Right kidney (tissue), 9 donors: ENCODE measurements at places on chromosomes 7 and 10.

GRCh38 chr7:155310425-155311114 lies 12.9 kb downstream of the INSIG1 start:
- DNase-seq = no peak

- DNase-seq = no peak
Observed at GRCh38 chr7:10537764-10538163, 435.9 kb upstream of the PHF14 start.

DNA sequence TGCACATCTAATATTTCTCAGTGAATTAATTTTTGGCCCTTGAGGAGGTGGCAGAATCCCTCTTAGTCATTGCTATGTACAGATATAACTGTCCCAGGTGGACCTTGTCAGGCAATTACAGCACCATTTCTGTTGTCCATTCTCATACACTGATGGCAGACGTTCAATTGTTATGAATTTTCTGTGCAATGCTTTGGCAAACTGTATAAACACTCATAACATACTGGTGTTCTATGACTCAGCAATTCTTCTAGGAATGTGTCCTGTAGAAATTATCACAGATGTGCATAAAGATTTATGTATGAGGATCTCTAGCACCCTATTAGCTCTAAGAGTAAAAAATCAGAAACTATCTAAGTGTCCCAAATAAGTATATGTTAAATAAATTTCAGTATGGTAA lies 80.8 kb downstream of the DNAJB9 start:
- no peak for DNase-seq

GRCh38 chr7:66524738-66525137 lies 103.9 kb upstream of the KCTD7 start:
- no peak for DNase-seq

DNA sequence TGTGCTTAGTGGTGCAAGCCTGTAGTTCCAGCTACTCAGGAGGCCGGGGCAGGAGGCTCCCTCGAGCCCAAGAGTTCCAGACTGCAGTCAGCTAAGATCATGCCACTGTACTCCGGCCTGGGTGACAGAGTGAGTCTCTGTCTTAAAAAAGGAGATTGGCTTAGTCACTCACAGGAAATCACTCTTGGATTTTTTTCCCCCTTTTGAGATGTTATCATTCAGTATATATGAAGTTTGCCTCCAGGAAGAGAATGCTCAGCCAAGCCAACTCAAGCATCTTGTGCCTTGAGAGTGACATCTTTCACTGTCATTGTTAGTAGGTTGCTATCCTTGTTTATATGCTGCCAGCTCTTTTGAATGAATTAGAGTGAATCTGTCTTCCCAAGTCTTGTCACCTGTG lies 28.0 kb downstream of the NIPSNAP2 start:
- DNase-seq = no peak

DNA sequence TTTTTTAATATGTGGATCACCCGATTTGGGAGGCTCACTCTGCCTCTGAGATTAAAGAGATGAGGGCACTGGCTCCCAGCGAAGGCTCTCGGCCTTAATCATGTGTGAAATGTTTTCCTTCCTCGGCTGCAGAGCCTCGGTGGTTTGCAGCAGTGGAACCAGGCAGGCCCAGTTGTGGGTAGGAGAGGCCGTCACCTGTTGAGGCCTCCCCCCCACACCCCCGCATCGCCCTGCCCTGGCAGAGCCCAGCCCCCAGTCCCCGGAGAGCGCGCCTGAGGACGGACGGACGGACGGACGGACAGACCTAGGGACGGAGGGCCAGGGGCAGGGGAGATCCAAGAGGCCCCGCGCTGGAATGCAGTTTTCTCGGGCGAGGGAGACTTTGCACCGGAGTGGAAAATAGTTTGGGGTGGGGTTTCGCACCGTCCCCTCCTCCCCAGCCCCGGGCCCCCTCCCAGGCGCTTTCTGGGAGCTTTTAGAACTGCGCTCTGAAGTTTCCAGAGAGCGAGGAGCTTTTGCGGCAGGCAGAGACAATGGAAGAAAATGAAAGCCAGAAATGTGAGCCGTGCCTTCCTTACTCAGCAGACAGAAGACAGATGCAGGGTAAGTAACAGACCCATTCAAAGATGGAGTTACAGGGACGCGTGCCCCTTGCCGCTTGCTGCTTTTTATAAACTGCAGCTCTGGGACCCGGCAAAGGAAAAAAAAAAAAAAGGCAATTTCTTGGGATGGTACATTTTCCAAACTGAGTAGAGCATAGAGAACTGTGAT lies at the start of gene KIAA1217:
TSS of gene KIAA1217 (plus strand) at position 478 of the 771 bp plus-strand sequence. CDS start at position 534, 56 bp downstream.
- DNase-seq = peak; percentile 71

- DNase-seq = no peak
Observed at GRCh38 chr10:110495731-110496552, 1.8 kb upstream of the DUSP5 start.

GRCh38 chr10:113035732-113036312 lies 85.8 kb downstream of the TCF7L2 start:
- no peak for DNase-seq

DNA sequence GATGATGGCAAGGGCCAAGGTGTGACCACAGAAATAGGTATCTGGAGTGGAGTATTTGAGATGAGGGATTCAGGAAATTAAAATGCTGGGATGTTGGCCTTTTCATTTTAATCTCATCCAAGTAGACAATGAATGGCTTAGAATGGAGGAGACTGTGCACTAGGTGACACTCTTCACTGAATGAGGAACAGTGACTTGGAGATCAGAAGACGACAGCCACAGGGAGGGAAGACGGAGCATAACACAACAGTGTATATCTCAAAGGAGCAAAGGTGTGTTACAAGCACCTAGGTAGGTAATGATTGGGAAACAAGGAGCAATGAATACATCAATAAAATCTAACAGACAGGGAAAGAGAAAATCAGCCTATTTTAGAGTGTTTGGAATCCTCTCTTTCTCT lies 4.1 kb upstream of the TAX1BP1 start:
- DNase-seq = no peak

DNA sequence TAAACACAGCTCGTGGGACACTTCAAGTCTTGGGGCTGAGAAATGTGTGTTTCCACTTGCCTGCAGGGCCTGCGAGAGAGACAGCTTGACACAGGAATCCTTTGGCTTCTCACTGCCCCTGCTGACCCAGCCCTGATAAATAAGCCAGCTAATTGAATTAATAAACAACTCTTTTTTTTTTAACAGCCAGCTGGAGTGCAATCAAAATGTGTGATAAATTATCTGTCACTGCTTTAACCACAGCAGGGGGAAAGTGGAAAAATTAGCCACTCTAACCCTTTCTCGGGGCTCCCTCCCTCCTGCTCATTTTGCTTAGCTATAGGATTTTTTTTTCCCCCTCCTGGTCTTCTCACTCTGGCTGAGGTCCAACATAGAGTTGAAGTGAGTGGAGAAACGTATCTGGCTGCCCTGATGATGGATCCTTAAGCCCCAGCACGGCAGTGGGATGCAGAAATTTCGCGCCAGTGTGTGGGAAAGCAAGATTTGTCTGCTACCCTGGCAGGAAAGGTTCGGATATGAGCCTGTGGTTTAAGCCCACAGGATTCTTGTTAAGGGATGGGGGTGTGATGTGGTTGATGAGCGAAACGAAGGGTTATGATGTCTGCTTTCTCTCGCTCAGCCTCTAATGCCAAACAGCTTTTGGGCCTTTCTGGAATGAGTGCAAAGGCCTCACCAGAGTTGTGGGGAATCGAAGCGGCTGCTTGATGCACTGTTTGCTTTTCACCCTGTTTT lies 173.8 kb downstream of the TRIL start:
- DNase-seq = peak; percentile 53

- DNase-seq = no peak
Observed at GRCh38 chr7:40077849-40078248, 56.6 kb downstream of the MPLKIP start.

DNA sequence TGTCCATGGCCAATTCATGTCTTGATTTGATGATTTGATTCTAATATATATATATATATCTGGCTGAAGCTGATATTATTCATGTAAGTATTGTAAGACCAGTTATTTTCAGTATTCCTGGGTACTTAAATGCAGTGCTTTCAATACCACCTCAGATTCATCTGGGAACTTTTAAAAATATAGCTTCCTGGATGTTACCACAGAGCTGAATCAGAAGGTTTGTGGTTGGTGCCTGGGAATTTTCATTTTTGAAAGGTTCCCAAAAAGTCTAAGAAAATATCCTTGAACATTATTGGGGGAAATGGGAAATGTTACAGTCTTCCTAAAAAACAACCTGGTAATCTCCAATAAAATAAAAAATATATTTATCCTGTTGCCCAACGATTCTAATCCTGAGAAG lies 10.7 kb upstream of the PPP3CB start:
- no peak for DNase-seq

DNA sequence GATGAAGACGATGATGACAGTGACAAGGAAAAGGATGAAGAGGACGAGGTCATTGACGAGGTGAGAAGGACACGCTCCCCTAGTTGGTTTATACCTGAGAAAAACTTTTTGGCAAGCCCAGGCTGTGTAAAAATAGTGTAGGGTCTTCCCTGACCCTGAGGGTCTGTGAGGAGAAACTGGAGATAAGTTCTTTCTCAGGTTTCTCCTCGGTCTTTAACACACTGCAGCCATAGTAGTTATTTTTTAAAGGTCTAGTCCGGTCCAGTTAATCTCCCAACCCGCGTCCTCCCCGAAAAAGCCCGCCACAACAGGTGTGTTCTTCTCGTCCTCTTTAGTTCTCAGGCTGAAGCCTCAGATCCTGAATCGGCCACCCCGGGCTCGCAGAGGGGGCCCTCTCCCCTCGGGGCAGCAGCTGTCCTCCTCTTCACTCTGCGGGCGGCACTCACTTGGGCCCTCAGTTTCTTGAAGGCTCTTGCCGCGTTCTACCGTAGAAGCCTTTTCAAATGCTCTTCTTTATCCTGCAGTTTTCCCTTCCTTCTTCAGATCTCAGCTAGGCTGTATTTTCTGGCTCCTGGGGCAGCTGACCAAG lies 411 bp downstream of the BCCIP start:
- DNase-seq = no peak

- no peak for DNase-seq
Observed at GRCh38 chr7:1087465-1087814, 473 bp upstream of the GPER1 start.

DNA sequence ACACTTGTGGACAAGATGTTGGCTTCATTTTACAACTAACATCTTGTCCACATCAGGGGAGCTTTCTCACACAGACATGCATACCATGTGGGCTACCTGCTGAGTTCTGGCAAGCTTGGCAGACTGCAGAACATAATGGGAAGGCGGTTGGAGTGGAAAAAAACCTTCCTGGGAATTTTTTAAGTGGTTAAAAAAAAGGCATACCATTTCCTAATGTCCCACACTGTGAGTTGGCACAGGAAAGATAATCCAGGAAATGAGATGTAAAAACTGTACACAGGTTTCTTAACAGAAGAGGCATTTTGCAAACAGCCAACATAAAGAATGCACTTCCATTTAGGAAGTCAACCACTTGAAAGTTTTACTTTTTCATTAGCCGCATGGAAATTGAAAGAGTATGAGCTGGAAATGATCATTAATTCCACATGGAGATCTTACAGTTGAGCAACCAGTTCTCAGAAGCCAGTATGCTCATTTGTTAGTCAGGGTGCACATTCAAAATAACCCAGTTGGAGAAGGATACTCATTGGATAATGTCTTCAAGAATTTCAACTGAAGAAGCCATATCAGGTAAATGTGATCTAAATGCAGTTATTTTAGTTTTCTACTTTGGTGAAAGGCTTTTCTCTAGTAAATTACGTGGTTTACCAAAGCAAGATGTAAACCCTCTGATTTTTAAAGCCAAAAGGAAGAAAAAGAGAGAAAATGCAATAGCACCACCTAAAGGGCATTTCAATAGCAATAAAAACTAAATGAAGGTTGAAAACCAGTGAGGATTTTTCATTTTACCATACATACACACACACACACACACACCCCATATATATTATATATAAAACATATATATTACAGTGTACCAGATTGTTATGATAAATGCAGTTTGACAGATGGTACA lies 194.0 kb downstream of the TAX1BP1 start:
- DNase-seq = no peak

DNA sequence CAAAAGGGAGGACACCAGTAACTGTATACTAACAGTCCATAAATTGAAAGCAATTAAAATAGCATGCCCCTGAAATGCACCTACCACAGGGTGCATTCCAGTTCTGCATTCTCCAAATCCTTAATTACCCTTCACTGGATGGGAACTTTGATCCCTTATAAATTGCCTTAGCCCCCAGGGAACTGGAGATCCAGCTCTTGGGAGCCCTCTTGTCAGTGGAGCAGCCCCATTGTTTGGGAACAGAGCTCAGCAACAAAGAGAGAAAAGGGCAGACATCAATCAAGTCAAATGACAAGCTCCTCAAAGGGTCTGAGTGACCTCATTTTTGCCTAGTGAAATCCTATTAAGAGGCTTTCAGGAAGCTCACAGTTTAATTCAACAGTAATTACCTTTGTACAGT lies 472.6 kb downstream of the XPNPEP1 start:
- DNase-seq = peak; percentile 37
